ENCODE measurements at places on chromosomes 7 and 10.

DNA sequence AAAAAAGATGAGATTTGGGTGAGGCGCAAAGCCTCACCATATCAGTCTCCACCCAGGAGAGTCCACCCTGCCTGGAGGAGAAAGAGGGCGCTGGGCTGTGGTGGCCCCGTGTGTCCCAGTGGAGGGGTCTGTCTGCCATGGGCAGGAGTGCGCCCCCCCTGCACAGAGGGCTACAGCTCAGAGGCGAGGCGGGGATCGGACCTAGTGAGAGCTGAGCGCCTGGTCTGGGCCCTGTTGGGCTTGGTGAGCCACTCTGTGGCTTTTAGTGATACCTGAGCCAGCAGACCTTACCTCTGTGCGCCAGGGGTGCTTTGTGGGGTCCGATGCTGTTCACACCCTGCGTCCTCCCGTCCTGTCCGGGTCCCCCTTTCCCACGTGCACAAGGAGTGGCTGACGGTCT, 25.9 kb upstream of the GNA12 start:
- DNase-seq = no peak

GRCh38 chr10:17743437-17743836, 8.6 kb upstream of the TMEM236 start:
- DNase-seq = no peak

GRCh38 chr7:40516376-40516775, 381.6 kb downstream of the SUGCT start:
- no peak for DNase-seq

DNA sequence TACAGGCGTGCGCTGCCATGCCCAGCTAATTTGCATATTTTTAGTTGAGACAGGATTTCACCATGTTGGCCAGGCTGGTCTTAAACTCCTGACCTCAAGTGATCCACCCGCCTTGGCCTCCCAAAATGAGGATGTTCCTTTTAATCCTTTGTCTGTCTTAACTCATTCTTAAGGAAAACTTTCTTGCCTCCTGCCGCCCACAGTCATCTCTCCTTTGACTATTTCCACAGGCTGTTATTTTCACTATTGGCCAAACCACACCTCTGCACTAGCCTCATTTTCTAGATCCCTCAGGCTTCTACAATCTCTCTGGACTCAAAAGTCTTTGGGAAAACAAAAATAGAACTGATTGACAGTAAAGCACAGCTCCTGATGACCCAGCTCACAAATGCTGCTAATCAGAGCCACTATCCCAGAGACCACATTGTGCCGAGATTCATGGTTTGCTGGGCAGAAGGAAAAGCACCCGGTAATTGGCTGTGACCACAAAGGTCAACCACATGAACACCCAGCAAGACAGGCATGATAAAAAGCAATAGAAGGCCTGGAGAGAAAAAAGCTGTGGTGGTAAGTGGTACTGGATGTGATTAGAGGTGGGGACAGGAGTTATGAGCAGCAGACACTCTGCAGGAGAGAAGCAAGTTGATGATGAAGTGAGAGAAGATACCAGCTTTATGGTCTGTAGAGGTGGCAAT, 44.1 kb upstream of the ZNRF2 start:
- no peak for DNase-seq

GRCh38 chr10:127046975-127047877, 142.0 kb downstream of the DOCK1 start:
- no peak for DNase-seq

DNA sequence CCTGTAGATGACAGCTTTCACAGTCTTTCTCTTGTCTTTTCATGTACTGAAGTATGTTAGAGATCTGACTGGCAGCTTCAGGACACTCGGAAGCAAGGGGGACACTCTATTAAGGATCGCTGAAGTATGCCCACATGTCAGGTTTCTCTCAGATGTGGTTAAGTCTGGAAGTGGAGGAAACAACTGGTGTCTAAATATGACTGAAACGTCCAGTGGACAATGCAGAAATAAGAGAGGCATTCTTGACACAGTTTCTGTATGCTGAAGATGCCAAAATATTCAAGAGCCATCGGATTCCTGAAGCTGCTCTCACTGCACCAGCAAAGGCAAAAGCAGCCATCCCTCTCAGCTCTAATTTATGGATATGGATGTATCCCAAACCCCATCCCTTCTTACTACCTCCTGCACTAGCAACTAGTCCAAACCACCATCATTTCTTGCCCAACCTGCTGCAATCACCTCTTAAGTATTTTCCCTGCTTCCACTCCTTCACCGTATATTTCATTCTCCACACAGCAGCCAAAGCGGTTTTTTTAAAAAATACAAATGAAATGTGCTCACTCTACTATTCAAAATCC, 113.4 kb downstream of the REEP3 start:
- DNase-seq = no peak

DNA sequence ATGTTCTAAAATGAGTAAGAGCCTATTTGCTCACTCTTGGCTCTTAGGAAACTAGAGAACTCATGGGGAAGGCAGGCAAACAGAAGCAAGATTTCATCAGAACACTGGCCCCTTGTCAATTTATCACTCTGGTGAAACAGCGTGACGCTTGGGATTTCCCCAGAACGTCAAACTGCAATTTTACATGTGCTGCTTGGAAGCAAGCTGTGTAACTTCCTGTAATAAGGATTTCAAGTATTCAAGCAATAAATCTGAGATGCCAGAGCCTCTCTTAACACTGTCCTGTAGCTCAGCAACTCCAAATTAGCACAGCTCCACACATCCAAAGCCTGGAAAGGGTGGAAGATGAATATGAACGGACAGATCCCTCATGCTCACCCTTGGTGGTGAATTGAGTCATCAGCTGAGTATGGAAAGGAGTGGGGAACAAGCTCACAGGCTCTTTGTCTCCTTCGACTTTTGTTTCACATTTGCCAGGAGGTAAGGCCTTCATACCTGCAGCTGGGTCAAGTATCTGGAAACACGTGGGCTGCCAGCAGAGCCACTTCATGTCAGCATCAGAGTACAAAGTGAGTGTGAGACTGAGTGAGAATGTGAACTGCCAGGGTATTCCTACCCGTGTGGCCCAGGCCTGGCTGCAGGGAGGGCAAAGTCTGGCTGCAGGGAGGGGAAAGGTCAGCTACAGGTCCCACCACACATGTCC, 140.4 kb upstream of the NAMPT start:
- DNase-seq = peak; percentile 17

GRCh38 chr10:45179691-45180090, 135.7 kb downstream of the OR13A1 start:
- DNase-seq = no peak

- peak; percentile 3 for DNase-seq
These were observed 248.9 kb downstream of the COBL start for GRCh38 chr7:51067757-51068156.

GRCh38 chr10:1661859-1662437, 75.4 kb downstream of the ADARB2 start:
- DNase-seq = no peak

GRCh38 chr10:69498711-69499471, 47.6 kb downstream of the TSPAN15 start:
- no peak for DNase-seq

- no peak for DNase-seq
These were observed 73.1 kb downstream of the TLL2 start for GRCh38 chr10:96440361-96441292.

DNA sequence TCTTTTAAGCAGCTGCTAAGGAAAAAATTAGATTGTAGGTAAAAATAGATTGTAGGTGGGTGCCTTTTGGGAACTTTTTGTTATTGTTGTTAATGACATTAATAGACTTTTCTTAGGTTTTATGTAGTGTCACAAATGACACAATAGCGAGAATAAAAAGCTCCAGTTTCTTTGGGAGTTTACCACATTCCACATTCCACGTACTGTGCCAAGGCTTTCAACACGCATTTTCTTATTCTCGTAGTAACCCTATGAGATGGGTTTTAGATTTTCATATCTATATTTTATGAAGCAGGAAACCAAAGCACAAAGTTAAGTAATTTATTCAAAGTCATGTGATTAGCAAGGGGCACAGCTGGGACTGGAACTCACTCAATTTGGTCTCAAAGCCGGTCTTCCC, 103.8 kb downstream of the XRCC2 start:
- no peak for DNase-seq

- DNase-seq = no peak
These were observed 11.7 kb downstream of the TMEM184A start for GRCh38 chr7:1544178-1544895.

GRCh38 chr10:48377751-48378530, 71.5 kb downstream of the MAPK8 start:
- no peak for DNase-seq
